Cardiac fibroblast (primary cell): ENCODE measurements at places on chromosomes 3 and 15.
A peak's percentile ranks its signal among the peaks of the same experiment; 100 is the strongest.

GRCh38 chr3:37519236-37519635 lies 342.4 kb upstream of the CTDSPL start:
- DNase-seq: no peak

GRCh38 chr15:77224352-77224751 lies 153.4 kb upstream of the TSPAN3 start:
- DNase-seq: peak; percentile 16

- peak; percentile 79 for DNase-seq
These were observed 593.9 kb downstream of the PYDC2 start for GRCh38 chr3:192054881-192055280.

DNA sequence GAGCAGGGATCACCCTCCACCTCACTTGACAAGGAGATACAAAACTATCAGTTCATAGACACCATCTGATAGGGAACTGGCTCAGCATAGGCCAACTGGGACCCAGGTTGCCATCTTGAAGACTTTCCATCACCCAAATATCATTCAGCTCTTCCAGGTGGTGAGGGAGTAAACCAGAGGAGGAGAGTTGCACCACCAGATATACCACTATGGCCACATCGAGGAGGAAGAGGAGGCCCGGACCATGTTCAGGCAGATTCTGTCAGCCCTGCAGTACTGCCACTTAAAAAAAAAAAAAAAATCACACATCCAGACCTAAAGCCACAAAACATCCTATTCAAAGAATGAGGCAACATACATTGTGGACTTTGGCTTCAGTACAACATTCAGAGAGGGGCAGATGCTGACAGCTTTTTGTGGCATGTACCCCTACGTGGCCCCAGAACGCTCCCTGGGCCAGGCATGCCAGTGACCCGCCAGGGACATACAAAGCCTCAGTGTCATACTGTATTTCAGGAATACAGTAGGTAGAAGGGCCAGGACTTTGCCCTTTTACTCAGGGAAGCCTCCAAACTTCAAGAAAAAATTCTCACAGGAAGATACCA lies 18.4 kb upstream of the EMC3 start:
- DNase-seq: peak; percentile 63

DNA sequence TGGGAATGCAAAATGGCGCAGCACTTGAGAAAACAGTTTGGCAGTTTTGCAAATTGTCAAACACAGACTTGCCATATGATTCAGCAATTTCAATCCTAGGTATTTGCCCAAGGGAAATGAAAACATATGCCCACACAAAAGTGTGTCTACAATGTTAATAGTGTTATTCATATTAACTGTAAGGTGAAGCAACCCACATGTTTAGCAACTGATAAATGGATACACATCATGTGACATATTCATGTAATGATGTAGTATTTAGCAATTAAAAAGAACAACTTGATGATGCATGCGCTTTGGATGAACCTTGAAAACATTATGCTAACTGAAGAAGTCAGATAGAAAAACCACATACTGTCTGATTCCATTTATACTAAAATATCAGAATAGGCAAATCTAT lies 539.0 kb upstream of the PPP2R3A start:
- no peak for DNase-seq

- DNase-seq: no peak
These were observed 76.5 kb downstream of the RPLP1 start for GRCh38 chr15:69529141-69529540.

DNA sequence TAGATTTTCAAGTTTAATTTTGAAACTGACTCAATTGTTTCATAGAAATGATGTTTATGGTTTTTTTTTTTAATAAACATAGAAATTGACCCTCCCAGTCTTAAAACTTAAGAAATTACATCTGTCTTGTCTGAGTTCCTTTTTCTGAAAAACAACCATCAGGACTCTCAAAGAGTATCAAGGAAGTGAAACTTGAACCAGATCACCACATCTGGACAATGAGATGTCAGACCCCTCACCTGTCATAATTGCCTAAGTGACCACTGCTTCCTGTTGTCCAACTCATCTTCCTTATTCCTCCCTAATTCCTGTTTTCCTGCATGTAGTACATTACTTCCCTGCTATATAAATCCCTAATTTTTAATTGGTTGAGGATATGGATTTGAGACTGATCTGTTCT lies 441.5 kb upstream of the ARHGEF26 start:
- DNase-seq: no peak

- DNase-seq: no peak
These were observed 4.3 kb downstream of the MAPK6 start for GRCh38 chr15:52023169-52023922.
